Fibroblast of villous mesenchyme (primary cell): ENCODE measurements at places on chromosomes 7 and 10.
A peak's percentile ranks its signal among the peaks of the same experiment; 100 is the strongest.

DNA sequence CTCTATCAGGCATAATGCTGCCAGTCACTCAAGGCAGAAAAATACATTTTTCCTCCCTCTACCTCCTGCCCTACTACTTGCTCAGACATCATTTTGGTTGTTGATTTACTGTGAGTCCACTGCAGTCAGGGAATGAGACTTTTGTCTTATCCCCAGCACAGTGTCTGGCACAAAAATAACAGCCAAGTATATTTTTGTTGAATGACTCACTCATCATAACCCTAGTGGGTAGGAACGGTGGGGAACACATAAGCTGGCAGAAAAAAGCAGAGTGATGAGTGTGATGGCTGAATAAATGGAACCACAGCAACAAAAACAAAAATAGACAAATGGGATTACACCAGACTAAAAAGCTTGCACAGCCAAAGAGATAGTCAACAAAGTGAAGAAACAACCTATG, 65.8 kb upstream of the LAMB4 start:
- DNase-seq, result no peak

DNA sequence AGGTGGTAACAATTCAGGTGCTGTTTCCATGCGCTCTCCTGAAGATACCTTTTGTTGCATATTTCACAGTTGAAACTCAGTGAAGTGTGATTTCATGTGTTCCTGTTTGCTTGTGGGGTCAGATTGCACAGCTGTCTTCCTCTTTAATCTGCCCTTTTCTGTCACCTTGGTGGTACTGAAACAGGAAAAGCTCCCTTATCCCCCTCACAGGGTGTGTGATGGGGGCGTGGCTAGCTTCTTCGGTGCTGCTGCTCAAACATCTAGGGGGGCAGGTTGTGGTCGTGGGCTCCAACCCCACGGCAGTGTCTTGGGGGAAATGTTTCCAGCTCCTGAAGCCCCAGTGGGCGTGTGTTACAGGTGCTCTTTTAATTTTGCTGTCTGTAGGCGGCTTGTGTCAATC, 107.4 kb upstream of the KLF14 start:
- no peak for DNase-seq

GRCh38 chr10:65827359-65827758, 1098.5 kb upstream of the LRRTM3 start:
- DNase-seq, result no peak

DNA sequence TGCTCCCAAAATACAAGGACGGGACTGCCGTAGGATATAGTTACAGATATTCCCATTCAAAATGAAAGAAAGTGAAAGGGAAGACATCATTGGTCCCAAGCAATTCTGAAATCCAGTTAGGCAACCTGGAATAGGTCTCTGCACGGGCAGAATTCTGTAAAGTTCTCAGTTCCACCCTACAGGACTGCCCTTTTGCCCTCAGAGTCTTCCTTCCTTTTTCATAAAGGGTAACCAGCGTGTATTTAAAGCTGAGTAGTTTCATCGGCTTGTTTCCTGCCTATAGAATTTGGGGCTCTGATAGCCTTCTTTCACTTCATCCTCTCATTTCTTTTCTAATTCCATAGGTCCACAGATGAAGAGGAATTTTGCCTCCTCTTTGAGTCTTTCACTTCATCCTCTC, 20.0 kb downstream of the COPG2 start:
- no peak for DNase-seq

DNA sequence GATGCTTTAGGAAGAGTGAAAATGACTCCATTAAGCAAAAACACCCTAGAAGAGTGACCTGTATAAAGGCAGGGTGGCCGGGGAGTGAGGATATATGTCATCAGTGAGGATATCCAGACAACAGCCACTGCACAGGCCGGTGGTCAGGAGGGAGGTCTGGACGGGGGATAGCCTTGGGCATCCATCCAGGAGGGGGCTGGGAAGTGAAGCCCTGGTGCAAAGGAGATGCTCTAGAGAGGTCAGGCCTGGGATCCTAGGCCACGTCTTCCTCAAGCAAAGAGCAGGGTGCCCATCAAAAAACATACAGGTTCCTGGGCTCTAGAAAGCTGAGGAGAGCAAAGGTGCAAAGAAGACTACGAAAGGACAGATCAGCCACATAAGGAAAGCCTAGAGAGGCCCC, 25.6 kb downstream of the FAM171A1 start:
- DNase-seq, result no peak

GRCh38 chr10:24382596-24382978, 173.6 kb downstream of the KIAA1217 start:
- no peak for DNase-seq

- peak; percentile 6 for DNase-seq
Measured at GRCh38 chr7:21412410-21412851, 15.5 kb upstream of the SP4 start.

- peak; percentile 82 for DNase-seq
Measured at GRCh38 chr7:39589323-39590111, 23.3 kb downstream of the YAE1 start.

DNA sequence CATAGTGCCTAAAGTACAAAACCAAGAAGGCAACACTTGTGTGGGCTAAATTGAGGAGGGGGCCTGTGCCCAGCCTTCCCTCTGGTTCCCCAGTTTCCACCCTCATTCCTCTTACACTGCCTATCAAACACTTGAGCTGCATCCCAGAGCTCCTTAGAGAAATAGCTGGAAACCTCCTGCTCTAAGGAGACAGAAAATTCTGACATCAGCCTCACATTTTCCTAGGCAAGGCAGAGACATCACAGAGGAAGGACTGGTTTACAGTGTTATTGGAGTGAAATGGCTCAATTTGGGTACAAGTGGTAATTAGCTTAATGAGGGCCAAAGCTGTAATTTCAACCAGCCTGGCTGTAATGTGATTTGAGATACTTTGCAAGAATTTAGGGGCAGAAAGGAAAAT, 192.3 kb upstream of the AOAH start:
- DNase-seq, result no peak
